Osteocyte (in vitro differentiated cells): ENCODE measurements at places on chromosomes 5 and 9. TPM values are rescaled to one million over a fixed set of nuclear protein-coding genes. Genes with fewer than 3 reads are reported as not detected.

GRCh38 chr5:158152136-158152535 lies 293.2 kb upstream of the CLINT1 start:
- DNase-seq, result no peak
- peaks cover 27% of the 10 kb centered on the region for H3K27me3 ChIP-seq
- no peaks in the 10 kb centered on the region for H3K36me3 ChIP-seq
- H3K4me3 ChIP-seq, result no peak overlapping the region
- peaks cover 17% of the 10 kb centered on the region for H3K4me1 ChIP-seq

DNA sequence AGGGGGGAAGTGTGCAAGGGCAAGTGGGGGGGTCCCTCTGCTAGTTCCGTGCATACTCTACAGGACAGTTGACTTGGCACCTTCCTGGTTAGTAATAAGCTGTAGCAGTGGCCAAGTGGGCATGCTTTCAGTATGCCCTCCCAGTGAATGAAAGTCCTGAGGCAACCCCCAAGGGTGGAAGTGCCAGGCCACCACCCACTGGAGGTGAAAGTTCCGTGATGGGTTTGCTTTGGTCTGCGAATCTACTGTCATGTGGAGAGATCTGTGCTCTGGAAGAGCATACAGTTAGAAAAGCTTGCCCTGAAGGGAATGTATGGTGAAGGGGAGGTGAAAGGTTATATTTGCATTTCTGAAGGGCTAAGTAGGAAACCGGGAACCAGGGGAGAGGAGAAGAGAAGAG lies 10.3 kb downstream of the FXN start:
- no peak for DNase-seq
- peak overlapping the region; percentile 16 for H3K4me3 ChIP-seq
- peaks cover 3% of the 10 kb centered on the region for H3K36me3 ChIP-seq
- H3K27ac ChIP-seq, result peak overlapping the region; percentile 62
- H3K4me1 ChIP-seq, result peaks cover 50% of the 10 kb centered on the region

DNA sequence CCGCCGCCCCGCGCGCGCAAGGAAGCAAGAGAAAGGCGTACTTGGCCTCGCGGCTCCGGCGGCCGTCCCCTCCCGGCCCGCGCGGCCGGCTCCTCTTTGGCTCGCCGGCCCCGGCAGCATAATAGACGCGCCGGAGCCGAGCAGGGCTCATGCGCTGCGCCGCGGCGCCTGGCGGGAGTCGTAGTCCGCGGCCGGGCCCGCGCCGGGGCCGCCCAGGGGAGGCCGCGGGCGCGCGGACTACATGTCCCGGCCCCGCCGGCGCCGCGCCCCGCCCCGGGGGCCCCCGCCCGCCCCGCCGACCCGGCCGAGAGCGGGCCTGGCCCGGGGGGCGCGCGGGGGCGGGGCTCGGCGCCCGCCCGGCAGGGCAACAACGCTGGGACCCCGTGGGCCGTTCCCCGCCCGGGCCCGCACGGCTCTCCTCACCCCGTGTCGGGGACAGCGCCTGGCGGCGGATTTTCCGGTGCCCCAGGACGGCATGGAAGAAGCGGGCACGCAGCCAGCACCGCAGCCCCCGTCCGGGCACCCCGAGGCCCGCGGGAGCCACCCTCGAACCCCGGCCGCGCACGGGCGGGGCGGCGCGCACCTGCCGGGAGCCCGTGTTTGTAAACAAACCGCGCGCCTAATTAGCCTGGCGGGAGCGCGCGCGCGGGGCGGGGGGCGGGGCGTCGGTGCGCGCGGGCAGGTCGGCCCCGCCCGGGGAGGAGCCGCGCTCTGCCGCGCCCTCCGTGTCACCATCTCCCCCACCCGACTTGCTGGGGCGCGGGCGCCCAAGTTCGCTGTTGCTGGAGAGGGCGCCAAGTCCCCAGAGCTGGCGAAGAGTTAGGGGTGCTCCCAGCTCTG lies at the start of gene BRD3:
Gene BRD3 (minus strand): TSS at position 123 of the 840 bp plus-strand sequence. CDS start 14,549 bp downstream, outside the sequence.
- H3K27me3 ChIP-seq, result peaks cover 28% of the 10 kb centered on the region
- peak within 1 kb of the TSS; percentile 83 for H3K27ac ChIP-seq
- peaks cover 25% of the 10 kb centered on the region for H3K4me1 ChIP-seq

DNA sequence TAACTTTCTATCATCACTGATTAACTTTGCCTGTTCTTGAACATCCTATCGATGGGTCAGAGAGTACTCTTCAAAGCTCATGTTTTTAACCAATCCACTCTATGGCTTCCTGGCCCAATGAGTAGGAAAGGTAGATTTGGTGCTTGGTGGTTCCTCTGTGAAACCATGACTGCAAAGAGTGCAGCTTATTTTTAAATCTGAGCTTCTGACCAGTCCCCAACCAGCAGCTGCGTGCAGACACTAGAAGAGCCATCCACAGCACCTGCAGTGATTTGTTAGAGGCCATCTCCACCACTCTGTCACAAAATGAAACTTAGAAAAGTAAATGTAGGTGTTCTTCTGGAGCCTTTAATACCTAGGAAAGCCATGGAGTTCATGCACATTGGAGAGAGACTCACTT lies 107.3 kb upstream of the WWC1 start:
- H3K4me1 ChIP-seq, result no peaks in the 10 kb centered on the region
- H3K4me3 ChIP-seq, result no peak overlapping the region

DNA sequence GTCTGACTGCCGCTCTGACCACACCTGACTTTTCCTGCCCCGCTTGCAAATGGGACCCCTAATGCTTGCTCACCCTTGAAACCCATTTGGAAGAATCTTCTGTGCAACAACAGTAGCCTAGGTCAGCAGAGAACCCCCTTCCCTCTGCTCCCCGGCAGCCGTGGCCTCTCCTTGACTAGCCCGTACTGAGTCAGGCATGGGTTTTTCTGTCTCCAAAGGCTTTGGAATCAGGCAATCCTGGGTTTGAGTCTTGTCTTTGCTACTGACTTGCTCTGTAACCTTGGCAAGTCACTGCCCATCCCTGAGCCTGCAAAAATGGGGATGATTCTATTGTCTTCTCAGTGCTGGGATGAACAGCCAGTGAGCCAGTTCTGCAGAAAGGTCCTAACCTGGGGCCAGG lies 135.4 kb downstream of the RGS3 start:
- no peak overlapping the region for H3K4me3 ChIP-seq
- peak overlapping the region; percentile 56 for H3K27ac ChIP-seq
- peaks cover 19% of the 10 kb centered on the region for H3K36me3 ChIP-seq
- H3K27me3 ChIP-seq, result no peaks in the 10 kb centered on the region
- H3K4me1 ChIP-seq, result peaks cover 76% of the 10 kb centered on the region

DNA sequence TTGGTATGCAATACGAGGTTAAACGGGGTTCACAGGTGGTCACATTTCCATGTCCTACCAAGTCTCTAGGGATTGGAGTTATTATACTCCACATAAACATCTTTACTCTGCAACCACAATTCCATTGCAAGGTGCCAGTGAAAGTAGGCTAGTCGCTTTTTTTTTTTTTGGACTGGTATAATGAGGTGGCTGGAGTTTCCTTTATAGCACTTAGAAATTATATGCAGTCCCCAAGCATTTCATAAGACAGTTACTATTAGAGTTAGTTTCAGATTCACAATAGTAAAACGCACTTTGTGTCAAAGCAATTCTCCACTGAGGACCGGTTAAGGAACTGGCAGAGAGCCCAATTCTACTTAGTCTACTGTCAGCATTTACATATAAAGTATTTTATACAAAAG lies 1.4 kb downstream of the MEF2C start:
- H3K27ac ChIP-seq, result peak overlapping the region; percentile 96
- no peaks in the 10 kb centered on the region for H3K36me3 ChIP-seq
- DNase-seq, result no peak
- H3K4me1 ChIP-seq, result peaks cover 23% of the 10 kb centered on the region
- H3K4me3 ChIP-seq, result peak overlapping the region; percentile 95

DNA sequence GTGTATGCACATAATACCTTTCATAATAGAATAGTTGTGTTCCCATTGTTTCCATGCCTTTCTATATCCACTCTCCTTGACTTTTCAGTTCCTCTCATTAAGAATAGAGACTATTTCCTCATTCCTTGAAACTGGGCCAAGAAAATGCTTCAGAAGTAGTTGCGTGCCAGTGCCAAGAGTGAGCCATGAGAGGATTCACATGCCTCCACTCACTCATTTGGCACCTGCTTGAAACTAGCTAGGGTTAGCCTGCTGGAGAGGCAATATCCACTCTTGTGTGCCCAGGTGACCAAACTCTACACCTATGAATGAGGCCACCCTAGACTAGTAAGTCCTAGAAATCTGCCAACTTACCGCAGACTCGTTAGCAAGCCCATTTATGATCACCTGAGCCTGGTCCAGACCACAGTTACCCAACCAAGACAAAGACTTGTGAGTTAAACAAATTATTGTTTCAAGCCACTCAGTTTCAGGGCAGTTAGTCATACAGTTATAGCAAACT lies 276.3 kb downstream of the EPB41L4A start:
- no peak for DNase-seq
- H3K27ac ChIP-seq, result no peak overlapping the region
- H3K4me3 ChIP-seq, result no peak overlapping the region

- no peak overlapping the region for H3K27ac ChIP-seq
- no peak overlapping the region for H3K4me3 ChIP-seq
- peaks cover 12% of the 10 kb centered on the region for H3K27me3 ChIP-seq
- no peaks in the 10 kb centered on the region for H3K36me3 ChIP-seq
- DNase-seq, result no peak
- peaks cover 14% of the 10 kb centered on the region for H3K4me1 ChIP-seq
Measured at GRCh38 chr5:168109441-168109840, 182.0 kb upstream of the WWC1 start.

GRCh38 chr5:76874088-76874581 lies 24.3 kb downstream of the S100Z start:
- H3K4me3 ChIP-seq, result no peak overlapping the region
- H3K36me3 ChIP-seq, result no peaks in the 10 kb centered on the region
- no peak overlapping the region for H3K27ac ChIP-seq

DNA sequence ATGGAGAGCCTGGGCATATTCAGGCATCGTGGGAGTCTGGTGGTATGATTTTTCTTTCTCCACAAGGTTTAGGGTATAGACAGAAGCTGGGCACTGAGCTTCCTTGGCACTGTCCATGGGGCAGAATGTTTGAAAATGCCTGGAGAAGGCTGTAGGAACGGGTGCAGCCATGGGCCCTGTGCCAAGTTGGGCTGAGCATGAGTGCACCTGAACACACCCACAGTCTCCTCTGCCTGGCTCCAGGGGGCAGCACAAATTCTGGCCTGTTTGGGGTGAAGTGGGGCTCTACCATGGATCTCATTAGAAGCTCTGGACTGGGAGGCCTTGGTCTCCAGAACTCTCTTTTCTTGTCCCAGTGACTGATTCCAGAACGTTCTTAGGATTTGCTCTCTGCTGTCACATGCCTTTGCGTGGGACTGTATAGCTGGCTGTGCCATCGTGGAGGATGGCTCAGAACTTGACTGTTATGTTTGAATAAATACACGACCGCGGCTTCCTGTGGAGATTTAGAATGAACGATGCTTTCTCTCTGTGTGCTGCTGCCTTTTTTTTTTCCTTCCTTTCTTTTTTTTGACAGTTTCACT lies 229.8 kb downstream of the FANCC start:
- H3K4me1 ChIP-seq, result peaks cover 61% of the 10 kb centered on the region
- no peak for DNase-seq

The OR1Q1 gene
- total RNA-seq, result not detected in 2 replicates

- no peak overlapping the region for H3K4me3 ChIP-seq
- H3K36me3 ChIP-seq, result no peaks in the 10 kb centered on the region
- no peak for DNase-seq
- peaks cover 3% of the 10 kb centered on the region for H3K4me1 ChIP-seq
- H3K27ac ChIP-seq, result no peak overlapping the region
Measured at GRCh38 chr9:105883847-105884246, 189.5 kb downstream of the TMEM38B start.

The BAAT gene
- 0.13 TPM in 1 of 2 replicates, not detected in the other for total RNA-seq

The COL23A1 gene
- not detected in 2 replicates for total RNA-seq

- H3K27ac ChIP-seq, result peak overlapping the region; percentile 95
- H3K36me3 ChIP-seq, result peaks cover 19% of the 10 kb centered on the region
- H3K4me1 ChIP-seq, result peaks cover 69% of the 10 kb centered on the region
Measured at GRCh38 chr5:93572101-93572607, 8.9 kb downstream of the NR2F1-AS1 start.

The CDH18 gene
- total RNA-seq, result not detected in 2 replicates
